ENCODE measurements at places on chromosomes 11 and 22.

DNA sequence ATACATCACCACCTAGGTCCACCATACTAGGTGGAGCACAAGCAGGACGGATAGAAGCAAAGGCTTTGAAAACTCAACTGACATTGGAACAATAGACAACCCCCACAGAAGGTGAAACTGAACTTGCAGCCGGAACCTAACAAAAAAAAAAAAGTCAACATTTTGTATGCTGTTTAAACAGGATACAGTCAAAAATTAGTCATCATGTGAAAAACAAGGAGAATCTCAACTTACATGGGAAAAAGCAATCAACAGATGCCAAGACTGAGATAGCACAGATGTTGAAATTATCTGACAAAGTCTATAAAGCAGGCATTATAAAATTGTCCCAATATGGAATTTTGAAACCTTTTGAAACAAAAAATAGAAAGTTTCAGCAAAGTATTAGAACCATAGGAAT is 123.8 kb downstream of the RAB38 start:
- ATAC-seq = no peak

- ATAC-seq = peak; percentile 3
Measured at GRCh38 chr11:33774736-33775466, 581 bp upstream of the FBXO3 start.

- peak; percentile 21 for ATAC-seq
Measured at GRCh38 chr11:134207538-134208239, 16.1 kb downstream of the NCAPD3 start.

DNA sequence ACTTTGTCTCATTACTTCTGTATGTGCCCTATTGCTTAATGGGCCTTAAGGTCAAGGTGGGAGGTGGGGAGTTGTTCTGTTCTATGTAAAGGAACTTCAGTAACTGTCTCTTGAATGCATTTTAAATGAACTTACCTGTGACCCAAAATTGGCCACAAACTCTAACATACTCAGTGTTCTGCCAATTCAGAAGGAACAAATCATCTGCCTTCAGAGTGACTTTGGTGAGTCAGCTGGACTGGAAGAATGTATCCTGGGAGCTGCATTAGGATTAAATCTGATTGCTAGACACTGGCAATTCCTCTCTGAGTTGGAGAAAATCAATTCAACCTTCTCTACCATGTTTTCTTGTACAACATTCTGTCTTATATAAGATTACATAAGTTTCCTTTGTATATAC is 1104.8 kb downstream of the DLG2 start:
- ATAC-seq = no peak

DNA sequence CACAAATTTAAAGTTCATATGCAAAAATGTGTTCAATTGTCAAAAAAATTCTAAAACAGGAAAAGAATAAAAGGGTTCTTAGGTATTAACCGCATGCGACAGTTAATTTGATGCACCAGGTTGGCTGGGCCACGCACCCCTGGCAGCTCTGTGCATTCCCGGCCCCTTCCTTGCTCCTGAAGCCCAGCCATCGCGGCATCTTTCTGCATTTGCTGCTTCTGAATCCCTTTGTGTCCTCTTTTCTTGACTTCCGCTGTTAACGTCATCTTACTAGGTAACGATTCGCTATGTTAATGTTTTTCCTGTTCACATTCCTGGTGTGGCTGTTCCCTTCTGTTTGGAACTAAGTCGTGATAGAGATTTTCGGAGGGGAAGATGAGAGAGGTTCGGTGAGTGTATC is 7.9 kb upstream of the KLHDC7B start:
- no peak for ATAC-seq

- no peak for ATAC-seq
Measured at GRCh38 chr22:30205281-30206115, 41.1 kb downstream of the LIF start.

All from activated T-helper 17 cell treated with anti-CD3 and anti-CD28 coated beads, Interleukin-2, amount 50 U/mL, for 72 hours (primary cell).